ENCODE measurements at places on chromosomes 3 and 15.

- DNase-seq, result no peak
These were observed 357.6 kb downstream of the GABRG3 start for GRCh38 chr15:27328608-27329007.

- DNase-seq, result no peak
These were observed 187.6 kb downstream of the NLGN1 start for GRCh38 chr3:173584838-173585831.

- no peak for DNase-seq
These were observed 9.1 kb upstream of the C3orf22 start for GRCh38 chr3:126567696-126568438.

DNA sequence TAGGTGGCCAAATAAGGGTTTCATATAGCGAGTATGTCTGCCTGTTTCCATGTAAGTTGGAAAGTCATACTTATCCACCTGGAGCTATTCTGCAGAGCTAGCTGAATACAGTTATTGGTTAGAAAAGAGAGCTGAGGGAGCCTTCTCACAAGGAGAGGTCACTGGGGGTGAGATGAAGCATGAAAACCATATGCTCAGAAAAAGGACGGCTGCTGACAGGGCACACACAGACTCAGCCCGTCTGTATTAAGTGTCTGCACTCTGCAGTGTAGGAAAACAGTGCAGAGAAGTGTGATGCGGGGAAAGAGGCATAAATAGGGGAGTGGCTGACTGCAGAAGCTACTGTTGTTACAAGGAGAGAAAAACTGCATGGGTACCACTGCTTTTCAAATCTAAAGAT, 58.2 kb downstream of the C3orf70 start:
- no peak for DNase-seq

DNA sequence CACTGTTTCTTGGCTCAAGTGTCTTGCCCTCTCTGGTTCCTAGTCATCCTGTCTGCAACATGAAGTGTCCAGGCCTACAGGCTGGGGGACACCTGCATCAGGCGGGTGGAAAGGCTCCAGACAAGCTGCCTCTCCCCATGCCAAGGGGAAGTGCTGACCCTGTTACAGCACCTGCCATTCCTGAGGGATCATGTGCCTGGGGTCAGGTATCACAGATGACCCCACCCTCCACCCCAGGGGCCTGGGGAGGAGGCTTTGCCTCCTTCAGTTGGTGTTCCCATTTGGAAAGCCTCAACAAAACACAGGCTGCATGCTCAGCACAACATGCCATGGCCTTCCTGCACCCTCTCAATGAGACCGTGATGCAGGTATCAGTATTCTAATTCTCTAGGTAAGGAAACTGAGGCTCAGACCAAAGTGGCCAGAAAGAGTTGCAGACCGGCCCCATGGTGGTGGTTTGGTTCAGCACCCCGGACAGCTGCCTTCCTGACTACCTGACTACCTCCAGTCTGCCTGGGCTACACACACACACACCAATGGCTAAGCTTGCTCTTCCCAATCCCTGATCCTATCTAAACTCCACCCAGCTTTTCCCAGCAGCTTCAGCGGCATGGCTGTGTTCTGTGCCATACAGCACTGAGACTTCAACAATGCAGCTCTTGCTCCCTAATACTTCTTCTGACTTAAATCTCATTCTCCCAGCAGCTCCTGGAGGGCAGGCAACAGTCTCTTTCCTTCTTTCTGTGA, 69.7 kb upstream of the LINGO1 start:
- no peak for DNase-seq

DNA sequence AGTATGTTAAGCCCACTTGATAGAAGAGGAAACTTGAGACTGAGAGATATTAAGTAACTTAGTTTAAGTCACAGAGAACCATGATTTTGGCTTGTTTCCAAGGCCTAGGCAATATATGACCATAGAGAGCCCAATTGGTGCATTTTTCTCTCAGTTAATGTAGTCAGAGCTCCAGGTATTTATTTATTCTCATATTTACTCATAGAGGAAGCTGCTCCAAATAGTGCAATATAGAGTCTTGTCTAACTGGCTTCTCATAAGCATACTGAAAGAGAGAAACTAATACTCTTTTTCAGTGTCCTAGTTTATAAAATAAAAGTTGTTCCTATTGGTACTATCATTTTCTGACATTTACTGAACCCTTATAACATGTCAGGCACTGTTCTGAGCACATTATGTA, 15.2 kb downstream of the TRNT1 start:
- DNase-seq, result no peak

GRCh38 chr15:58403581-58403980, 28.2 kb upstream of the LIPC start:
- DNase-seq, result no peak

- no peak for DNase-seq
These were observed 18.0 kb downstream of the ISG20 start for GRCh38 chr15:88656760-88657221.

- DNase-seq, result no peak
These were observed 78.7 kb downstream of the ISG20 start for GRCh38 chr15:88717382-88718031.

GRCh38 chr3:197398286-197398878, 100.0 kb upstream of the DLG1 start:
- no peak for DNase-seq

- no peak for DNase-seq
These were observed 656 bp downstream of the NGLY1 start for GRCh38 chr3:25782636-25782937.

- DNase-seq, result no peak
These were observed 83.5 kb upstream of the BCL6 start for GRCh38 chr3:187828579-187829452.

DNA sequence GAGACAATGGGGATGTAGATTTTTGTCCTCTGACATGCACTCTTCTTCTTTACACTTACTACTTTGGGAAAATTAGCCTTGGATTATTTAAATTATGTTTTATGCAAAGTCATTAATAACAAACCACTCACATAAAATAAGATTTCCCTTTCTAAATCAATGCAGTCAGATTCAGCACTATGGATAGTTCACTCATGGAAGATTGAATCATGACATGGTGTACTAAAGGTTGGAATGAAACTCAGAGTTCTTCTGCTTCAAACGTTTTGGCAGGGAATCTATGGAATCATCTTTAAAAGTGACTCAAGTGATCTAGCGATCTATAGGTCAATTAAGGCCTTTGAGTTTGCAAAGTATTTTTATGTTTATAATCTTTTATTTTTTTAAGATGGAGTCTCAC, 154.3 kb downstream of the KCNMB2 start:
- DNase-seq, result no peak

GRCh38 chr15:60315878-60316277, 81.9 kb downstream of the ANXA2 start:
- DNase-seq, result no peak

DNA sequence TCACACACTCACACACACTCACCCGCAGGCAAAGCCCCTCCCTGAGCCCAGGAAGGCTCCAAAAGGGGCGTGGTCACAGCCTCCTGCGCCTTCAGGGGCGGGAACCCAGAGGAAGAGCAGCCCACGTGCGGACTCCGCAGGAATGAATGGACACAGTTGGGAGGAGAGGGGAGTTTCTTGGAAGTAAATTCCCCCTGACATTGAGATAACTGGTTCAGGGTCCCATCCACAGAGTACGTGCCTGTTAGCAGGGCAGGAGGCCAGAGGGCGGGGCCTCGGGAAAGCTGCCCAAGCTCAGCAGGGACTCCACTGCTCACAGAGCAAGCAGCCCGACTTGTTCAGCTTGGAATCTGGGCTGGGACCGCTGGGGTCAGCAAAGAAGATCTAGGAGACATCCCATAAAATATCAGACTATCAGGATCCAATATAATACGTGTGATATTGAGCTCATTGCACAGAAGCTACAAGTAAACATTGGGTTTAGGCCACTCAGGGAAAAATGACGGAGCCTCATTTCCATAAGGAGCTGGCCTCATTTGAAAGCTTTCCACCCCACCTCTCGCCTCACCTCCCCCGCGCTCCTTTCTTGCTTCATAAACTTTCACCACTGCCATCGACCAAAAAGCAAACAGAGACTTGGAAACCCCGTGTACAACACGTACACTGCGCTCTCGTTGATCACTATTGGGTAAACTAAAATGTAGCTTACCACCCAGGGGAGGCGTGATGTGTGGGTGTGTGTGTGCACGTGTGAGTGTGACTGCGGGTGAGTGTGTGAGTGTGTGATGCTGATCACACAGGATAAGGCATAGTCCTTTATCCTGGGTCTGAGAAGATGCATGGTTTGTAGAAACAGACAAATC, 36.0 kb downstream of the TM2D3 start:
- no peak for DNase-seq

- DNase-seq, result no peak
These were observed 430.7 kb upstream of the CFAP20DC start for GRCh38 chr3:59480486-59480995.

DNA sequence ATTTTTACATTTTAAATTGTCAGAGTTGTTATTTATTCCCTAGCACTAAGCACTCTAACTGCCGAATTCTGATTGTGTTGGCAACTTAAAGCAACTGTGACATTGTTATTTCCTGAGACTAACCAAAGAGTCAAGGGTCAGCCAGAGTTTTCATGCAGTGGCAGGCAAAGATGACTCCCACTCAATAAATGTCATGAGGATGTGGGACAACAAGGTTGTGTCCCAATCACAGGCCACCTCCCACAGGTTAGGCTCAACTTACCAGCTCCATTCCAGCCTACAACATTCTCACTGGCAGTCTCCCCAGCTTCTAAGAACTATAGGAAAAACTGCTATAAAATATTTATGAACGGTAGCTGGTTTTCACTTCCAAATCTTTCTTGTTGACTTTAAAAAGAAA, 80.1 kb downstream of the RSL24D1 start:
- DNase-seq, result no peak

DNA sequence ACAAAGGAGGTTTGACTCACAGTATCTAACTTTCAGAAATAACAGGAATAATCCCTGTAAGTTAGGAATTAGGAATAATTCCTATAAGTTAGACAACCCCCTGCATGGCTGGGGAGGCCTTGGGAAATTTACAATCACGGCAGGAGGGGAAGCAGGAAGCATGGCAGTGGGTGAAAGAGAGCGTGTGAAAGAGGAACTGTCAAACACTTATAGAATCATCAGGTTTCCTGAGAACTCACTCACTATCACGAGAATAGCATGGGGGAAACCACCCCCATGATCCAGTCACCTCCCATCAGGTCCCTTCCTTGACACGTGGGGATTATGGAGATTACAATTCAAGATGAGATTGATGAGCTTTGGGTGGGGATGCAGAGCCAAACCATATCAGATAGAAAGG, 385.5 kb downstream of the IL20RB start:
- DNase-seq, result no peak

- DNase-seq, result no peak
These were observed 25.2 kb downstream of the TRIM71 start for GRCh38 chr3:32842987-32843386.

- DNase-seq, result no peak
These were observed 263.8 kb downstream of the TBC1D5 start for GRCh38 chr3:17478673-17479072.
